ENCODE measurements at places on chromosomes 16 and 17. TPM values are rescaled to one million over a fixed set of nuclear protein-coding genes. Genes with fewer than 3 reads are reported as not detected.

FZD2 gene
- total RNA-seq, result 54.4 TPM

PTX4 gene
- not detected for total RNA-seq

ADORA2B gene
- 4.0 TPM for total RNA-seq

RMI2 gene
- total RNA-seq, result 41.3 TPM

C17orf113 gene
- 2.1 TPM for total RNA-seq

ST6GALNAC1 gene
- 10.3 TPM for total RNA-seq

PSMD3 gene
- total RNA-seq, result 116 TPM

CBX8 gene
- 13.3 TPM for total RNA-seq

PTGES3L gene
- 1.0 TPM for total RNA-seq

C17orf50 gene
- total RNA-seq, result not detected

KLHL36 gene
- total RNA-seq, result 64.7 TPM

SLC47A1 gene
- total RNA-seq, result 1.2 TPM

CDK3 gene
- 14.1 TPM for total RNA-seq

CD19 gene
- not detected for total RNA-seq

CCL4L2 gene
- not detected for total RNA-seq

TPSG1 gene
- 0.43 TPM for total RNA-seq

KRT33B gene
- not detected for total RNA-seq

SEZ6L2 gene
- total RNA-seq, result 19.3 TPM

CTNS gene
- total RNA-seq, result 17.4 TPM

MRPL38 gene
- total RNA-seq, result 93.5 TPM

Measured in type B pancreatic cell (in vitro differentiated cells).